Fibroblast of upper back skin (primary cell): ENCODE measurements at places on chromosomes 12 and 14.

- DNase-seq, result no peak
Measured at GRCh38 chr12:110906083-110906482, 14.3 kb downstream of the MYL2 start.

DNA sequence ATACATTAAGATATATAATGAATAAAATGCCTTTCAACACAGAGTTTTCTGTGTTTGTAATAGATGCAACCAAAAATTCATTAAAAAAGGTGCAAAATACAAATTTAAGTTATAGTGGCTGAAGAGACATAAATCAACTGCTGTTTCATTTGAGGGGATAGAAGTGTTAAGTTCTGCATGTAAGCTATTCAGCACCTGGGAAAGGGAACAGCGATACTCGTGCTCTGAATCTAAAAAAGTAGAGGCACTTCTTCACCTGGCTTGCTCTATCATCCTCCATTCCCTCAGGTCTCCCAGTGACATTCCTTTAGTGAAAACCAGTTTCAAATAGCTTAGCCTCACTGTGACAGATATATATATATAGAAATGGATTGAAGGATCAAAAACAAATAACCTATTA, 222.6 kb downstream of the ACSS3 start:
- peak; percentile 10 for DNase-seq

DNA sequence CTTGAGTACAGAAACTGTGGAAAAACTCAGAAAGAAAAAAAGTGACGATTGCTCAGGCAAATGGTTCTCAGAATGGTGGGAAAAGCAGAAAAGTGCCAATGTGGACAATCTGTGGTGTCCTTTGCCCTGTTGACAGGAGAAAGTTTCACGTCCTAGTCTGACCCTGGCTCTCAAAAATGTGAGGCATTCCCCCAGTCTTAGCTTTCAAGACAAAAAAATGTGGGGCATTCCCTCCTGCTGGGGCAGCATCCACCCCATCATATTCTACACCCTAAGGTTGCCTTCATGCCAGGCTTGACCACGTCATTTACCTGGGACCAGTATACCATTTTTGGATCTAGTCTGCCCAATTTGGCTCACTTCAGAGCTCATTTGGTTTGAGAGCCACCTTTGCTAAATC, 20.7 kb upstream of the ANAPC7 start:
- DNase-seq, result peak; percentile 17

DNA sequence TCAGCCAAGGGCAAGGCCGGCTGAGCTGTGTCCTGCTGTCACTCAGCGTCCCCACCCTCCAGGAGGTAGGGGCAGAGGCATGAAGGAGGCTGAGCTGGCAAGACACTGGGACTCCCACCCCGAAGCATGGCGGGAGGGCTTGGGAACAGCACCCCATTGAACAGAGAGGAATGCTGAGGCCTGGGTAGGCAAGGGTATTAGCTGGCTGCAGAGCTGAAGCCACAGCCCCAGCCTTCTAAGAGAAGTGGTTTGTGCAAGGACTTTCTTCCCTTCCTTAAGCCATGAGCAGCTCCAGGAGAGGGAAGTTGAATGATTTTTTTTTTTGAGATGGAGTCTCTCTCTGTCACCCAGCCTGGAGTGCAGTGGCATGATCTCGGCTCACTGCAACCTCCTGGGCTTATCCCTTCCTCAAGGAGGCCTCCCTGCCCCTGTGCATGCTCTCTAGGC, 6.6 kb upstream of the CFAP73 start:
- no peak for DNase-seq

DNA sequence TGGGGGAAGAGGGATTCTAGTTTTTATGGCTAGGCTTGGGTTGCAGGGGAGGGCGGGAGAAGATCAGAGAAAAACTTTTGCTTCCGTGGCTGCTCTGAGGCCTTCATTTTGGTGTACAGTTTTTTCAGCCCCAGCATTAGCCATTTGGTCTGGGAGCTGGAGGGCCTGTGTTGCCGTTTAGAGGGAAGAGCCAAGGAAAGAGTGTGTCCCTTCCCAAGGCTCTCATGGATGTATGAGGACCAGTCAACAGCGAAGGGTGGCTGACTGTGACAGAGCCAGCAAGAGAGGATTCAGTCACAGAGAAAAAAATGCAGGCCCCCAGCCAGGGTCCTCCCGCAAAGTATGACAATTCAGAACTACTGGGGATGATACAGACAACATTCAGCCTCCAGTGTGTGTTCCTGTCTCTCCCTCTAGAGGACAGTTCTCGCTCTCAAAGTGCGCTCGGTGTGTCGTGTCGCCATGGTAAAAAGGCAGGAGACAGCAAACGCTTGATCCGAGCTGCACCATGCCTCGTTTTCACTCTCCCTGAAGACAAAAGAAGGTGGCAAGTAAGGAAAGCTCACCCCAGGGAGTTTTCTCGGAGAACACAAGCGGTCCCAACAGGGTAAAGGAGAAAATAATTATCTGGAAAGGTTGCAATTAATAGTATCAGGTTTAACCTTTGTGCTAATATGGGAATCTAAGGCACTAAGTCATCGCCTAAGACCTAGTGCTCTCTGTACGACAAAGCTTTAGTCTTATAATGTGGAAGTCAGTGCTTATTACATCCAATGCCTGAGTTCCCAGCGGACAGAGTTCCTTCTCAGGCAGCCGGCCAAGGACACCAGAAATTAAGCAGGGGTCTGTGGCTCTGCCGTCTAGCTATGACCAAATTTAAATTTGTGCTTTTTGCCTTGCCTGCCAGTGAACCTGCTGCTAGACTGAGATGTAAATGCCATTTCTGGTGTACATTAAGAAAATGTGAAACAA, 157.3 kb upstream of the PLXNC1 start:
- peak; percentile 67 for DNase-seq
